ENCODE measurements at places on chromosomes 13 and 19.

- no peak for DNase-seq
These were observed 590.8 kb downstream of the LMO7 start for GRCh38 chr13:76226941-76227340.

- DNase-seq: no peak
These were observed 1.5 kb upstream of the FTL start for GRCh38 chr19:48963371-48964204.

GRCh38 chr19:46426506-46427162 is 2.1 kb downstream of the PNMA8C start:
- DNase-seq: peak; percentile 48

DNA sequence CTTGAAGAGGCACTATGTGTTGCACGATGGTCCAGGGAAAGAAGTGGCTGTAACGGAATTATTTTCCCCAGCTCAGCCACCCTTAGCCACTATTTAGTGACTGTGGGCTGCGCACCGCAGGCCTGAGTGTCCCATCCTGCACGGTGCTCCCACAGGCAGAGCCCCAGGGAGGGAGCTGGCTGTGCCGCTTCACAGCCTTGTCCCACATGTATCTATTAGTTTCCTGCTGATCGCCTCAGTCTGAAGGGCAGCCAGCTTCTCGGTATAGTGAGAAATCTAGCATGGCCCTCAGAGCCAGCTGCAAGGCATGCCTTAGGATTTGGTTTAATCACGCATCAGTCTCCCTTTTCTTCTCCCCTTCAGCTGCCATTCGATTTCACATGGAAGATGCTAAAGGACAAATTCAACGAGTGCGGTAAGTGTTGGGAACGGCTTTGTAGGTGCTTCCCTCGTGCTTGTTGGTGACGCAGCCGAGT is 15.7 kb downstream of the PRAM1 start:
- no peak for DNase-seq

DNA sequence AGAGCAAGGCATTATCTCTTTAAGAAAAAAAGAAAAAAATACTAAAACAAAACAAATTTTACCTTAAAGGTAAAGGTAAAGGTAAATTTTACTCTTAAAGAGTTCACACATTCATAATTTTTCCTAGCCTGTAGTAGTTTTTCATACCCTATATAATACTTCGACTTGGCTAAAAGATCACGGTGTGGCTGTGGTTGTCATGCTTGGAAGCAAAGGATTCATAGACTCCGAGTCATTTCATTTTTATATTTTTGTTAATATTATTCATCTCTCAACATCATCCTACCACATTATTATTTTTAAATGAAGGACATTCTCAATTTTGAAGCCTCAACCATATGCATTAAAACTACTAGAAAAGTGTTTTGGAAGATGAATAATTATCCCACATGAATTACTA is 52.7 kb downstream of the PIBF1 start:
- no peak for DNase-seq

GRCh38 chr19:35773020-35773806 is 2.2 kb upstream of the ARHGAP33 start:
- DNase-seq: no peak

DNA sequence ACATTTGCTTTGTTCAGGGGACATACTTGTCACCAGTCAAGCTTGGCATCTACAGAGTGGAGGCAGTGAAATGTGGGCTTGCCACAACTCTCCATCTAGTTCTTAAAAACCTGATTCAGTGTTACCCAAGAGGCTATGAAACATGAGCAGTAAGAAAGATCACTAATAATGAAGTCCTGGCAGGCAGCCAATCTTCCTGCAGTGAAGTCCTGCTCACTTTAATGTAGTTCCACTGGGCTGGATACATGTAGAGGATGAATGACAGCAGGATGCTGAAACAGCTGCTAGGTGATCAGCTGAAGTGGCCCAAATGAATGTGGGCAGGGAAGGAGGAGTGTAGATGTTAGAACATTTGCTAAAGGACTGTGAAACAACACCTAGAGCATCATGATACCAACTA is 1213.1 kb downstream of the OLFM4 start:
- DNase-seq: peak; percentile 98

DNA sequence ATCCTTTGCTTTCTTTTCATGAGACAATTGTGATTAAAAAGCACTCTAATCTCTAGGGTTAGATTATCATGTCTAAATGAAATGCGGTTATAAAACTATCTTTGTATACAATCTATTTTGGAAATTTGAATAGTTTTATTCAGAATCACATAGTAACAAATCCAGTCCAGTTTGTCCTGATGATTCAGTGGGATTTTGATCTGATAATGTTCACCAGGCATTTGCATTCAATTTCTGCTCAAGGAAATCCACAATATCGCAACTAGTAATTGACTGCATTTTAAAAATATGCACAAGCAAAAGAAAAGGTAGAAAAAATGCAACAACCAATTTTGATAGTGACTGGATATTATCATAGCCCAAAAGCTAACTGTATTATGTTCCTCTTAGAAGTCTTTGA is 63.8 kb downstream of the ITGBL1 start:
- DNase-seq: no peak

- no peak for DNase-seq
These were observed 1.7 kb upstream of the IFT88 start for GRCh38 chr13:20565115-20565736.

GRCh38 chr13:32629313-32629712 is 43.1 kb downstream of the PDS5B start:
- DNase-seq: no peak

DNA sequence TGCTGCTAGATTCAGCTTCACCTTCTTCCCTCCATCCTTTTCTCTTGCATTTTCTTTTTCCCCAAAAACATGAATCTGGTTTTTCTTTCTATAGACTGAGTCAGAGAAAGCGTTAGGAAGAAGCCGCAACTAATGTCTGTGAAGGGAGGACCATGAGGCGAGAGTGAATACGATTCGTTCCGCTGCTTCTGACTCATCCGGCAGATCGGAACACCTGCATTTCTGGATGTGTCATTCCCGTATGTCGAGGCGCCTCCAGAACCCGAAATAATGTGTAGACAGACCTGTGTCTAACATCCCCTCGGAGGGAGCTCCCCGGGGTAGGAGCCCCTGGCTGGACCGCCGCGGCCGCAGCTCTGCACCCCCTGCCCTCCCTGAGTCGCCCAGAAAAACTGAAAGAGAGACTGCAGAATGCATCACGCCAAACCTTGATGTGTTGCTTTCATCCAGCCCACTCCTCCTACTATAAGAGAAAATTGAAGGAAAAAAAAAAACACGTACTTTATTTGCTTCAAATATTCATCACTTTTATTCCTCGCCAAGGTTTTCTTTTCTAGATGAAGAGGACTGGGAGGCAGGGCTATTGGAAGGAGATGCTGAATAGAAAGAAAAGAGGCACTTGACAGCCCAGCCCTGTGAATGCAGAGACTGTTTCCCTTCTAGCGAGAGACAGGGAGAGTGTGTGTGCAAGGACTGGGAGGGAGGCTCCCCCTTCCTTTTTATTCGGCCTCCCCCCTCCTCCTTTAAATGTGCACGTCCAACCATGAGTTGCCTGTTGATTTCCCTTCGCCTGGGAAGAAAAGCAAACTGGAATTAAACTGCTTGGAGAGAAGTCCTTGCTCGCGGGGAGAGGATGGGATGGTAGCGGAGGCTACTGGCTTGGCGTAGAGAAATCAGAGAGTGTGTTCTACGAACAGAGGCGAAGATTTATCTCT is 616 bp upstream of the PCDH17 start:
- peak; percentile 56 for DNase-seq

- DNase-seq: no peak
These were observed 324.0 kb upstream of the SPRY2 start for GRCh38 chr13:80664950-80665349.

GRCh38 chr13:99439850-99440604 is 61.2 kb upstream of the TM9SF2 start:
- no peak for DNase-seq

DNA sequence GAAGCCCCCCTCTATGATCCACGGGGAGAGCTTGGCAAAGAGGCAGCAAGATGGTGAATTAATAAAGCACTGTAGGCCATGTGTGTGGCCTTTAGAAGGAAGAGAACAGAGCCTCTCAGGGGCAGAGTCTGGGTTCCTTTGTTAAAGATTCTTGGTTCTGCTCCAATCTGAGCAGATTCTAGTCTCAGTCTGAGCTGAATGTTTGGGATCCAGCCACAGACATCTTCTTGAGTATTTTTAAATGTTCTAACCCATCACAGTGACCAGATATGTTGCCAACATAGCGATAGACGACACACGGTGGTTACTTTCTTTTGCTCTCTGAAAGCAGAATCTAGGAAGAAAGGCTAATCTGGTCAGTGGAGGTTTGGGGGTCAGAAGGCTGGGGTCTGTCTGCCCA is 147.5 kb upstream of the GPR12 start:
- DNase-seq: no peak

- DNase-seq: no peak
These were observed 619 bp downstream of the MEF2B start for GRCh38 chr19:19169236-19170052.

DNA sequence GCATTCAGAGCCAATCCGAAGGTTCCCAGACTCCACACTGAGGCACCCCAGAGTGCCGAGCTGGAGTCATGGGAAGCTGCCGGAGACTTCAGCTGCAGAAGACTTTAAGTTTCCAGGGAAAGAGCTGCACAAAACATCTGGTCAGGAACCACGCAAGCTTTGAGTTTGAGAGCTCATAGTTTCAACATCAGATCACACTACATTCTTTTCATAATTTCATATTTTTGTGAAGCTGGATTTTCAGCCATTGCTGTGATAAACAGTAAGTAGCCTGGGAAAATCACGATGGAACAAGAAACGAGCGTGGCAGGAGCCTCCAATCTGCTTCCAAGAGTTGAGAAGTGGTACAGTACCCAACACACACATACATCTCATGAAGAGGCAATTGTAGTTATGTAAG is 25.5 kb upstream of the ATP12A start:
- DNase-seq: no peak

DNA sequence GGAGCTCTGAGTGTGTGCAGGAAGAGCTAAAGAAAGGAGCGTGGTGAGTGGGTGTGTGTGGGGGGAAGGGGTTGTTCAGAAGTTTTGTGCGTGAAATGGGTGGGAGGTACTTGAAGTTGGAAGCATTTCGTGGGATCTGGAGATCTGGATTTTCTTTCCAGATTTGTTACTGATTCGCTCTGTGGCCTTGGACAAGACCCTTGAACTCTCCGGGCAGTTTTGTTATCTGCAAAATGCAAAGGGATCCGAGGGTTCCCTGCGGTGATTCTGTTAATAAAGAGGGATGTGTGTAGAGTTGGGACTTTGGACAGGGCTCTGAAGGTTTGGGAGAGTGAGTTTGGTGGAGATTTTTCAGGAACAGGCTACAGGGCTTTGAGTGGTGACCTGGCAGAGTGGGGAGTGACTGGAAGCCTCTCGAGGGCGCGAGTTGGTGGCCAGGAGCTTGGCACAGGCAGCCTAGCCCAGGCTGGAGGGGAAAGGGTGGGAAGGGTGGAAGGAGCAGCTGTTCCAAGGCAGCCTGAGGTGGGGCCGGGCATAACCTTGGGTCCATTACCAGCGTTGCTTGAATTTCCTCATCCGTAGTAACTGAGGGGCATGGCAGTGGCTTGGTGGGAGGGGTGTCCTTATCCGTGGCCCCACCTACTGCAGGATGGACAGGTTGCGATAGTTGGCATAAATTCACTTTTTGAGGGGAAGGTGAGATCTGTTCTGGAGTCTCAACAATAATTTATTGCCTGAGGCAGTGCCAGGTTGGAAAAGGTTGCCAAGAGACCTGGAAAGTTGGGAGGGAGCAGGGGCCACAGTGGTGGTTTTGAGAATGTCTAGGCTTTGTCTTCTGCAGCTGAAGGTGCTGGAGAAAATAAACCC is 2.1 kb downstream of the ACTN4 start:
- DNase-seq: peak; percentile 38

DNA sequence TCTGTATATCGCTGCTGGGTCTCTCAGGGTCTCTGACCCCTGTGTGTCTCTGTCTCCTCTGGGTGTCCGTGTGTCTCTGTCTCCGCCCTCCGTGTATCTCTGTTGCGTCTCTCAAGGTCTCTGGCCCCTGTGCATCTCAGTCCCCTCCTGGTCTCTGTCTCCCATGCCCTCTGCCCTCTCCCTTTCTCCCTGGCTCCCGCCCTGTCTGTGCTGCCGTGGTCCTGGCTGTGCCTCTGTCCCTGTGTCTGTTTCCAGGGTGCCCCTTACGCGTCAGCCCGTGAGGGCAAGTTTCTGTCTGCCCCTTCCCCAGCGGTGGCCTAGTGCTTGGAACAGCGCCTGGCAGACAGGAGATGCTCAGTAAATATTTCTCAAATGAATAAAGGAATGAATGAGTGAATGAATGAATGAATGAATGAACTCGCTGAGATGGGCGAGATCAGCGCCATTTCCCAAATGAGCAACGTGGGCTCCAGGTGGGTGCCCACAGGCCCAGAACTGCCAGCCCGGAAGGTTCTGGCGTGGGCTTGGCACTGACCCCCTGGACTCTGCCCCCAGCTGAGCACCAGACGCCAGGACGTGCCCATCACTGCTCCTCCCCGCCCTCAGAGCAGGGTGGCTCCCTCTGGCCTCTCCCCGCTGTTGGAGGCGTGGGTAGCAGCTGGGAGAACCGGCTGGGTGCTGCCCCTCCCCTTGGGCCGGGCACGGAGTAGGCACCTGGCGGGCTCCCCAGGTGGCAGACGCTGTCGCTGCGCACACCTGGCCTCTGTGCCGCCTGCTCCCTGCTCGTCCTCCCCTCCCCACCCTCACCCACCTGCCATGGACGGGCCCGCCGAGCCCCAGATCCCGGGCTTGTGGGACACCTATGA is at the start of gene SULT2B1:
Gene SULT2B1 (plus strand): TSS at position 736 of the 866 bp plus-strand sequence. CDS start 81 bp downstream, at position 817.
- peak; percentile 88 for DNase-seq

GRCh38 chr19:47111006-47111621 is 2.5 kb downstream of the ZC3H4 start:
- DNase-seq: no peak

DNA sequence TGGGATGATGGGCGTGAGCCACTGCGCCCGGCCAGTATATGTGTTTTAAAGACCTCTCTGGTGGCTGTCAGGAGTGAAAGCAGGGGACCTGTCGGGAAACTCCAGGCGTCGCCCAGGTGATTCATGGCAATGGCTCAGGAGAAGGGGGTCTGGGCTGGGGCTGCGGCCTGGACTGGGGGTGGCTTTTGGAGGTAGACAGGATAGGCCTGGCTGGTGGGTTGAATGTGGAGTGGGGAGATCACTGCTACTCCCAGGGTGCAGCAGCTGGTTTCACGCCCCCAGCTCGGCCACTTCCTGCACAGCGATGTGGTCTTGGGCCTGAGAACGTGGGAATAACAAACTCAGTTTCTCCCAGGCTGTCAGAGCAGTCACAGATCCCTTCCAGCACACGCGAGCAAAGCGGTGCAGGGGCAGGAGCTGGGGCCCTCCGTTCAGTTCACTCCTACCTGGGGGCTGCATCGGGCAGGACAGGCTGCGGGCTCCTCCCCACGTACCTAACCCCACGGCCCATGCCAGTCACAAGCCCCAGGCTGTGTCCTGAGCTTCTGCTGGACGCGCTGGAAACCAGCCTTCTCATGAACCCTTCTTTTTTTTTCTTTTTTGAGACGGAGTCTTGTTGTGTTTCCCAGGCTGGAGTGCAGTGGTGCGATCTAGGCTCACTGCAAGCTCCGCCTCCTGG is 18.9 kb downstream of the KDM4B start:
- no peak for DNase-seq

- no peak for DNase-seq
These were observed 140.9 kb upstream of the UBL3 start for GRCh38 chr13:29991343-29991742.

- no peak for DNase-seq
These were observed 19.0 kb downstream of the NLRP7 start for GRCh38 chr19:54928299-54928698.

Measured in NCI-H345 (cell line).